ENCODE measurements at places on chromosomes 5 and 9.

DNA sequence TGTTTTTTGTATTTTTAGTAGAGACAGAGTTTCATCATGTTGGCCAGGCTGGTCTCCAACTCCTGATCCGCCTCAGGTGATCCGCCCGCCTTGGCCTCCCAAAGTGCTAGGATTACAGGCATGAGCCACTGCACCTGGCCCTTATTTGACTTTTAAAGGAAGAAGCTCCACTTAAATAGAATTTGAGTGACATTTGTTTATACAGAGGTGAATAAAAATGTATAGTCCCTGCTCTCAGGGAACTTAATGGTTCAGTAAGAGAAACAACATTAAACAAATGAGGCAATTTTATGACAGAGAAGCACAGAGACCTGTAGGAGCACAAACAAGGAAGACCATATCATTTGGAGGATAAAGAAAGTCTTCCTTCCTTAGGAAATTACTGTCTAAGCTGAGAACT lies 65.7 kb downstream of the C9orf152 start:
- DNase-seq: no peak

GRCh38 chr9:4667681-4668080 lies 1.4 kb upstream of the SPATA6L start:
- no peak for DNase-seq

DNA sequence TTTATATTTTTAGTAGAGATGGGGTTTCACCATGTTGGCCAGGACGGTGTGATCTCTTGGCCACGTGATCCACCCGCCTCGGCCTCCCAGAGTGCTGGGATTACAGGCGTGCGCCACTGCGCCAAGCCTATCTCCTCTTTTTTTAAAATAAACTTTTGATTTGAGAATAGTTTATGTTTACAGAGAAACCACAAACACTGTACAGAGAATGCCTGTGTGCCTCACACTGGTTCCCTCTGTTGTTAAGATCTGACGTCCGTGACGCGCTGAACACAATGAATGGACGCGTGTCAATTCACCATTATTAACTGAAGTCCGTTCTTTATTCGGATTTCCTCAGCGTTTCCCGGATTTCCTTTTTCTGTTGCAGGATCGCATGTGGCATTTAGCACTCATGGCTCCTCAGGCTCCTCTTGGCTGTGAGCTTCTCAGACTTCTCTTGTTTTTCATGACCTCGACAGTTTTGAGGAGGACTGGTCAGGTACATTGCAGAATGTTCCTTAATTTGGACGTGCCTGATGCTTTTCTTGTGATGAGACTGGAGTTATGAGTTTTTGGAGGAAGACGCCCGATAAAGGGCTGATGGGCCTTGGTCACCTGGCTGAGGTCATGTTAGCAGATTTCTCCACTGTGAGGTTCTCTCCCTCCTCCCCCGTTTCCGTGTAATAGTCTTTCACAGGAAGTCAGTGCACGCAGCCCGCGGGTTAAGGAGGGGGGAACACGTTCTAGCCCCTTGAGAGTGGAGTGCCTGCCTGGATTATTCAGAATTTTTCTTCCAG lies 69.6 kb downstream of the ANKRD33B start:
- no peak for DNase-seq

DNA sequence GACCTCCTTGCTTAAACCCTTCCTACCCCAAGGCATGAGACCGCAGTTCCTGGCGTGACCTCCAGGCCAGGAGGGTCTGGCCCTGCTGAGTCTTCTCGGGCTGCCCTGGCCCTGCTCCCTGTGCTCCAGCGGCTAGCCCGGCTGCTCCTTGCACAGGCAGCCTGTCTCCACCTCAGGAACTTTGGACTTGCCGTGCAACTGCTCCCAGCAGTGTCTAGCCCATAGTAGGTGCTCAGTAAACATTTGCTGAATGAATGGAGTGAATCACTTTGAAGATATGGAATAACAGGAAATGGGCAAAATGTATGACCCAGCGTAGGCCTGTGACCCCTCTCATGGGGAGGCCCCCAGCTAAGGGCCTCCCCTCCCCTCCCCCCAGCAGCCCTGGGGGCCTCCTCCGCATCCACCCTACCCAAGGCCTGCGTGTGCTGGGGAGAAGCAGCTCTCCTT lies 127.1 kb downstream of the ZNF354C start:
- no peak for DNase-seq

DNA sequence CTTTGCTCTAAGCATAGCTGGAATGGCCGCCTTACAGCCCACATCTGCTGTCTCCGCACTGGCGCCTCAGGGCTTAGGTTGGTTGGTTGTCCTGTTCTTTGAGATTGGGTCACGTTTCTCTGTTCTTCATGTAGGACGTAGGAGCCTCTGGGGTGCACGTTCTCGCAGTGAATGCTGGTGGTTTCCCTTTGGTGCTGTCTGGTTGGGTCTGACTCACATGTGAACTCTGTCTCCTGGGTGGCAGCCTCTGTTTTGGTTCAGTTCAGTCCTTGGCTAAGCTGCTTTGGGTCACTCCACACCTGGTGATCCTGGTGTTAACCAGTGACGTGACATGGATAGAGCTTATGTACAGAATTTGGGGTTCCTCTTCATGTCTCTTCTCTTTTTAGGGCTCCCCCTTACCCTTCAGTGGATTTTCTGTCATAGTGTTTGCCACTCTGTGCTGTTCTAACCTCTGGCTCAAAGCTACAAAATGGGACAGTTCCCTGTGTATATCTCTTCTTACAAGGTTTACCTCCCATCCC lies 12.6 kb upstream of the LPCAT1 start:
- no peak for DNase-seq

All from GM04503 (cell line).